ENCODE measurements at places on chromosomes 1 and 21.

- peak; percentile 24 for DNase-seq
Observed at GRCh38 chr1:184389446-184389845, 2.6 kb downstream of the C1orf21 start.

DNA sequence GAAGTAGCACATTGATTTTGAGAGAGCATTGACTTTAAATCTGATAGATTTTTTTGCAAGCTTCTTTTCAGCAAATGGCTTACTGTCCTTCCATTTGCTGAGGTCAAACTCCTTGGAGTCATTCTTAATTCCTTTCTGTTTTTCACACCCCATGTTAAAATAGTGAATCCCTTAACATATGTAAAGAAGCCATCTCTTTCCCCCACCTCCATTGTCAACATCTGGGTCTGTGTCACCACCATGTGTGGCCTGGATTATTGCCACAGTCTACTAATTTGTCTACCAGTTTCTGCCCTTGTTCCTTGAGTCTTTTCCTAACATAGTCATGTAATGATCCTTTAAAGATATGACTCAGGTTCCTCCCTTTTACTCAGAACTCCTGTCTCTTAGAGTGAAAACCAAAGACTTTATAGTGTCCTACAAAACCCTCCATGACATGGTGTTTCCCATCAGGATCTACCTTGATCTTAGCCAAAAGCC lies 104.7 kb downstream of the ST6GALNAC3 start:
- no peak for DNase-seq

DNA sequence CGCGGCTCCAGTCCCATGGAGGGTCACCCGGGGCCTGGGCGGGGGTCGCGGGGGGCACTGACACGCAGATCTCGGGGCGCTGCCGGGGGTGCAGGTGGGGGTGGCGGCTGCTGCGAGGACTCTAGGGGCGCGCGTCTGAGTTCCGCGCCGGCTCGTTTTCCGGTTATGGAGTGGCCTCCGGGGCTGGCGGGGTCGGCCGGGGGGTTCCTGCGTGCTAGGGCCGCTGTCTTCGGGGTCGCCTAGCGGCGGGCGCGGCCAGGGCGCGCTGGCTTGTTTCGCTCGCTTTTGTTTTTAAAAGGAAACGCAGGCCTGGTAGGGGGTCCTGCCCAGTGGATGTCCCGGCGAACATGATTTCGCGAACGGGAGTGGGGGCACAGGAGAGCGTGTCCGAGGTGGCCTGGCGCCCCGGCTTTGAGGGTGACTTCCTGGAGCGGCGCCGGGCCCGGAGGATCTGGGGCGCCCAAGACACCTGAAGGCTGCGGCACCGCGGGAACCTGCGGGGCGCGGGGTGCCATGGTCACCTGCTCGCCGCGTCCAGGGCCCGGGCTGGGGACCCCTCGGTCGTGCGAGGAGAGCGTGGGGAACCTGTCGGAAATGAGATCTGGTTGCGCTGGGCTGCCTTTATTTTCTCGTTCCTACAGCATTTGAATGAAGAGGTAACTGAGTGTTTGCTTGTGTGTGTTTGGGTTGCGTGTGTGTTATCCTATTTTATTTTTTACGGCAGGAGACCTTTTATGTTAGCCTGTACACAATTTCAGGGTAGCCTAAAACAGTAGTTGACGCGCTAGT lies 618 bp downstream of the ETS2 start:
- DNase-seq: no peak

GRCh38 chr1:14531519-14531918 lies 67.0 kb upstream of the KAZN start:
- no peak for DNase-seq

DNA sequence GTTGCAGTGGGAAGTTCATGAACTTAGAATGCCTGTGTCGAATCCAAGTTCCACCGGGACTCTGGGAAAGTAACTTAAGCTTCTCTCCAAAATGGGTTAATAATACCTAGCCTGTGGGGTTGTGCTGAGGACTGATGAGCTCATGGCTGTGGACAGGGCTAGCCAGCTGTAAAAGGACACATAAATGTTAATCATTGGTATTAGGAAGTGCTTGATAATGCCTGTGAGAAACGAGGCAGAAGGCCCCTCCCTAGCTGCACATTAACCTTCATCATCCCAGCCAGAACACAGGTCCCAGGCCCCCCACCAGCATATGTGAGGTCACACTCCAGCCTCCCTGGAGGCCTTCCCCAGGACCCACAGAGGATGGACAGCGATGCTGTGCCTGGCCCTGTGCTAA lies 789 bp upstream of the GJB4 start:
- no peak for DNase-seq

DNA sequence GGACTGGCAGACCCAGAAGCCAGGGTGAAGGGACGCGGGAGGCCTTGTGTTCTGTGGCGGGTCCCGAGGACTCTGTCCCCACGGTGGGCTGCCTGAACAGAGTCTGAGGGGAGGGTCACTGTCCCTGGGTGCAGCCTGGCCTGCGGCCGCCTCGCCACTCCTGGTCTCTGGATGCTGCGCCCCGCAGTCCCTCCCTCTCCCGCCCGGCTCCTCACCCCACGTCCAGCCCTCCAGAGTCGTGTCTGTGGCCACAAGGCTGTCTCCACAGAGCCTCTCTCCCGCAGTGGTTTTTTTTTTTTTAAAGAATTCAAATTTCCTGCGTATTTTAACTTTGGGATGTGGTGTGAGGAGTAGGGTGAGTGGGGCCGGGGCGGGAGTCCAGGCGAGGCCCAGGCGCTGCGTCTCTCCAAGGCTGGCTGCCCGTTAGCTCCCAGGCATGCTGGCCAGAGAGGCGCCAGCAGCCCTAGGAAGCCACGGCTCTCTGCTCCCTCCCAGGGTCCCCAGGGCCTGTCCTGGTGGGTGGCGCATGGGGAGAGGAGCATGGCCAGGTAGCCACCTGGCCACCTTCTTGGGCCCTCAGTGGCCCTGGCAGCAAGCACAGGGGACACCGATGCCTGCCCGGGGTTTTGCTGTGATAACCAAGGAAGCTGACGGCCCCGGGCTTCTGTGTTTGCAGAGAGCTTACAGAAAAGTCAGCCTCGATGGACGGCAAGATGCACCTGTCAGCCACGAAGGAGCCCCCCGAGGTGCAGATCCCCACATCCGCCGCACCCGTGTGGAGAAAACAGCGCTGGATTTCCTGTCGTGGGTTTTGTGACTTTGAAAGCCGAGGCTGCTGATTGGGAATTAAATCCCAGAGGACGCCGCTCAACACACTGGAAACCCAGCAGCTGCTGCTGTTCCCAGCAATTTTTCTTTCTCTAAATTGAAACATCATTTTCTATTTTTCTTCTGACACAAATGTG lies 72.8 kb downstream of the MORN1 start:
- DNase-seq: no peak

DNA sequence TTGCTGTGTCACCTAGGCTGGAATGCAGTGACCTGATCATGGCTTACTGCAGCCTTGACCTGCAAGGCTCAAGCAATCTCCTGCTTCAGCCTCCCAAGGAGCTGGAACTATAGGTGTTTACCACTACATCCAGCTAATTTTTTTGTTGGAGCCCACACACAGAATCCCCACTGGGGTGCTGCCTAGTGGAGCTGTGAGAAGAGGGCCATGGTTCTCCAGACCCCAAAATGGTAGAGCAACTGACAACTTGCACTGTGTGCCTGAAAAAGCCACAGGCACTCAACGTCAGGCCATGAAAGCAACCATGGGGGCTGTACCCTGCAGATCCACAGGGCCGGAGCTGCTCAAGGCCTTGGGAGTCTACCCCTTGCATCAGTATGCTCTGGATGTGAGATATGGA lies 39.1 kb upstream of the PTPRC start:
- no peak for DNase-seq

GRCh38 chr1:79859212-79859948 lies 852.9 kb upstream of the ADGRL4 start:
- peak; percentile 80 for DNase-seq

DNA sequence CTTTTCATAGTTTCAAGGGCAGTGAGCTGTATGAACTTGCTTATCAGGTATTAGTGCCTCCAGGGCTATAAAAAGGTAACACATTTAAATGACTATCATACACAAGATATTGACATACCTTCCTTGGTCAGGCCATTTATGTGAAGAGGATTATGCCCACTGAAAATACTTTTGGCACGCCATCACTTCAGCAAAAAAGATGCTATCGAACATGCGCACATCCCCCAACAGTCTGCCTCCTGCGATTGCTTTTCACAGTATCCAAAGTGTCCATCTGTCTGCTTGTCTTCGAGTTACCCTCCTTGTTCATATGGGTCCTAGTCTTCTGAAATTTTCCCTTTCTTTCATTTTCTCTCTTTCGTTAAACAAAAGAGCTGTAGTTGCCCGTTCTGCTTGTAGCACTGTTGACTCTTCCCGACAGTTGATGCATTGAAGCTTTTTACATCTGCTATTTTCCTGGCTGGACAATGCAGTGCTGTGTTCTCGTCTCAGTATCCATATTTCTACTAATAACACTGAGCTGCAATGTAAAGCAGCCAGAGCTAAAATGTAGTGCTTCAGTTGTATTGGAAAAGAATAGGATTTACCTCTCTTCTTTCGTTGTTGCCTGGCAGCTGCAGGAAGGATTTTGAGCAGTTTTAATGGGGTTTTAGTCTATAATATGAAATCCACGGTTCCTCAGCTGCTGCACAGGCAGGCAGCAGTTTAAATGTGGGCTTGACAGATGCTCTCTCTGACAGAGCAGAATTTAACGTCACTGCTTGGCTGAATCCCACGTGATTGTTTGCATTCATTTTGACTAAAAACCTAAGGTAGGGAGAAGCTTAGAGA lies at the start of gene B3GALT2:
Gene B3GALT2, minus strand, starts transcription at position 713 of the 831 bp plus-strand sequence. CDS start 5,051 bp downstream, outside the sequence.
- DNase-seq: peak; percentile 61

DNA sequence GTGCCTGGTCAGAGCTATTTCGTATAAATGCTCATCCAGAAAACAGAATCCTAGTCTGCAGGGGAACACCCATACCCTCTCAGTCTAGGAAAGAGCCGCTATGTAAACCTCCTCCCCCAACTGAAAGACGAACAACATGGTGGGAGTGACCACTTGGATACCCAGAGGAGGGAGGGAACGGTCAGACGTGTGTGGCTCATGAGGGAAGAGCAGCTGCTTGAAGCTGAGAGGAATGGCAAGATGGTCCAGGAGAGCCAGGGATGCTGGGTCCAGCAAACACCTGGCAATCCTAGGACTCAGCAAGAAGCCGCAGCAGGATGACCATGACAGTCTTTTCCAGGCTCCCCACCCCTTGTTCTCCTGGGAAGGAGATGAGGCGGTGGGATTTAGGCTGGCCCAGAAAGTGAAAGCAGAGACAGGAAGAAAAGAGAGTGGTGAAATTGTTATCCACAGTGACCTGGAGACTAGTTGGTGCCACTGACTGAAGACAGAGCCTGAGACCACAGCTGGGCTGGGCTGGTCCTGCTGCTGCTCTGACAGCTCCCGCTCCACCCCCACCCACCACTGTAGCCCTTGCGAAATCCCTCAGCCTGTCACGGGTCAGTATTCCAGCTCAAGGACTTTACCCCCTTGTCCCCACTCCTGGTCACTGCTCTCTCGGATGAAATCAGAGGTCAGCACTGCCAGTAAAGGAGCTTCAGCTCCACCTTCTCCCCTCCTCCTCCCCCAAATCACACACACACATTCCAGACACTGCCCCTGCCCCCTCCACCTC lies 3.6 kb downstream of the CERS2 start:
- DNase-seq: peak; percentile 68

- DNase-seq: no peak
Observed at GRCh38 chr1:173297798-173298391, 90.8 kb upstream of the TNFSF4 start.

DNA sequence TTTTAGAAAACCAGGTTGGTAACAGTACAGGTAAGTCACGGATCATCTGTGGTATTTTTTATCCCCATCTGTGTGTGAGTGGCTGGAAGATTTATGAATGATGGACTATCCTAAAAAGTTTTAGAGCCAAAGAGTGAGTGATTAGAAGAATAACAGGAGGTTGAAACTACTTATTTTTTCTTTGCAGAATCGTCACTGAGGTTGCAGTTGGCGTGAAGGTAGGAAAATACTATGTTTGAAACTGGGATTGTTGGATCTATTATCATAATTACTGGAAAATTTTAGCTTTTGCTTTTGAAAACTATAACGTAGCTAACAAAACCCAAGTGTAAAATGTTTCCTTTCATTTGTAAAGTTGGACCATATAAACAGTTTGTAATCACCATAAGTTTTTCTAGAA lies 1.8 kb downstream of the PTBP2 start:
- DNase-seq: no peak

DNA sequence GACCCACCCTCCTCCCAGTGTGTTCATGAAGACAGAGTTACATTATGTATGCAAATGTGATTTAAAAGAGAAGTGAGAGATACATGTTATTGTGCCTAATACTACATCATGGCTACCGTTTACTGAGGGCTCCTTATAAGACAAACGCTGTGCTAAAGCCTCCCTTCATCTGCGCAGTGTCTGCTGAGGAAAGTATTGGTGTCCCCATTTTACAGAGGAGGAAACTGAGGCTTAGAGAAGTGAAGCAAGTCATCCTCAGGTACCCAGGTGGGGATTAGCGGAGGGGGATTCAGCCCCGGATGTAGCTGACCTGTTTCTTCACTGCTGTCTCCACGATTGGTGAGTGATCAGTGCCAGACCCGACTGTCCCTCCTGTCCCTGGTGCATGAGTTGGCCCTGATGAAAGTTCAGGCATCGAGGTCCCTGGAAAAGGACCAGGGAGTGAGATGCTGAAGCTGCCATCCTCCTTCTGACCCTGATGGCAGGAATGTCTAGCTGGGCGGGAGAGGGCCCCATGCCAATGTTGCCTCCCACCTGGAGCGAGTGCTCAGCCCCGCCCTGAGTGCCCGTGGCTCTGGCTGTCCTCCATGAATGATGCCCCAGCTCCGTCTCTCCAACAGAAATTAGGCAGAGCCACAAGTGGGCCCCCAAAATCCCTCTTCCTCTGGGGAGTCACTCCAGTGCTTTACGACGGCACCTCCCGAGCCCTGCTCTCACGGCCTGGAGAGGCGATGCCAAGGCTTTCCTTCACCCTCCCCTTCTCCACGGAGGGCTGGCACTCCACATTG lies 204.7 kb downstream of the KAZN start:
- DNase-seq: no peak

DNA sequence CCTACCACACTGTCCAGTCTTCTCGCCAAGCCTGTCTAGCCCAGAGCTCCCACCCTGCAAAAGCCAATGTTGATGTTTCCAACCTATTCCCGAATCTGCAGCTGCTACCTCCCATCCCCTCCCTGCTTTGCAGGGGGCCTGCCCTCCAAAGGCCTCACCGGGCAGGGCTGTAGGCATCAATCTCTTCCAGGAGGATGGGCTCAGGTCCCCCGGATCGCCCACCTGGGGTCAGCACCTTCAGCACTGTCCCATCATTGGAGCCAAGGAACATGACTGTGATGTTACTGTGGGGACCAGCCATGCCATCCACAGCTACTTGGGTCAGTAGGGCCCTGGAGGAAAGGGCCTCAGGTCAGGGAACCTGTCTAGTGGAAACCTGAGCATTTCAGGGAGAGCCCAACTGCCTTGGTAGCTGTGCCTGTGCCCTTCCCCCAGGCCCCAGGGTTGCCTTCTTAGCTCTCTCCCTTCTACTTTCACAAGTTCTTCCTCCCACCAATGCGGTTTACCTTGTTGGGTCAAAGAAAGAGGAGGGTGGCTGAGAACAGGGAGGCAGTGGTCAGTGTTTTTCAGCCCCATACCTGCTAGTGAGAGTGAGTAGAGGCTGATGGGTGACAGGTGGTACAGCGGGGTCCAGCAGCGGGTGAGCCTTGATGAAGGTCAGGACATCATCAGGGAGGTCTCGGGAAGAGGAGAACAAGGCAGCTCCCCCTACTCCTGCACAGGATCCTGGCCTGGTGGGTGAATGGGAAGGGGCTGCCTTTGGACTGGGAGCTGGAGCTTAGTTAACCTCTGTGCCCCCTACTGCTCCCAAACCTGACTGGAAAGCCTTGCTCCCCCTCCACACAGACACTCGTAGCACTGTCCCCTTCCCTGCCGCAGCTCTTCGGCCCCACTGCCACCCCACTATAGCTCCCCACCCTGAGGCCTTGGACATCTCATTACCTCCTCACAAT lies 10.7 kb downstream of the SEMA6C start:
- DNase-seq: no peak

Measured in EH (cell line).